CD4-positive, alpha-beta T cell treated with Interleukin-15 for 4 hours (primary cell): ENCODE measurements at places on chromosomes 3 and 15.

GRCh38 chr15:63340353-63340752 is 41.3 kb downstream of the CA12 start:
- DNase-seq = no peak

DNA sequence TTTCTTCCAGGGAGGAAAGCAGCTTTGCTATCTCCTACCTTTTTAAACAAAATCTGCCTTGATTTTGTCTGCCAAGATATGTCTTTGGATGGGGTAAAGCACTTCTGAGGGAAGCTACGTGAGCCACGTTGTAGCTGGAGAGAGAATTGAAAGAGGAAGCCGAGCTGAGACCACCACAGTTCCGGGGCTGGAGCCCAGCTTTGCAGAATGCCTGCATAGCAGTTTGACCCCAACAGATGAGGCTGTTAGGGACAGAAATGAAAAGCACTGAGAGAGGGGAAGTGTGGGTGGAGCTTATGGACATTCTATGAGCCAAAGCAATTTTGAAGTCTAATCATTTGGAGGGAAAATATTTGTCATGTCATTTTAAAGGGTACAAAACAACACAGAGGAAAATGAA is 45.4 kb downstream of the LIPC start:
- DNase-seq = no peak

- DNase-seq = no peak
These were observed 9.3 kb downstream of the LOXL1 start for GRCh38 chr15:73935547-73935946.

DNA sequence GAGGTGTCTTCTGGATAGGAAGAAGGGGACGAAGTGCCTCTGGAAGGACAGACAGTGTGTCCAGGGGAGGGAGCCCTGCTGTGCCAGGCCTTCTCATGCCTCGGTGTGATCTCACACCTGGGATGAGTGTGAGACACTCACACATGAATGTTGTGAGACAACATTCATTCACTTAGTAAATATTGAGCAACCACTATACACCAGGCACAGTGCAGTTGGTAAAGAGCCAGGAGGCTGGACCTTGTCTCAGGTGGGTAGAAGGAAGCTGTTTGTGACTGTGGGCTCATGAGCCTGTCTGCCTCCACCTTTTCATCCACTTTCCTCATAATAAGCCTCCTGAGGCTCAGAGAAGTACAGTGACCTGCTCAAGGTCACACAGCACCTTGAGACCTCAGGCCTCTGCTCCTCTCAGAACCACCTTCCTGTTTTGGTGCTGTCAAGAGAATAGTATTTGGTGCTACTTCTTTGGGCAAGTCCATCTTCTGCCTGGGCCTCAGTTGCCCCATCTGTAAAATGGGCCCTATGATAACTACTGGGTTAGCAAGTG is 20.9 kb downstream of the SLC6A6 start:
- DNase-seq = no peak

GRCh38 chr3:17195192-17195611 is 310.4 kb downstream of the PLCL2 start:
- no peak for DNase-seq

DNA sequence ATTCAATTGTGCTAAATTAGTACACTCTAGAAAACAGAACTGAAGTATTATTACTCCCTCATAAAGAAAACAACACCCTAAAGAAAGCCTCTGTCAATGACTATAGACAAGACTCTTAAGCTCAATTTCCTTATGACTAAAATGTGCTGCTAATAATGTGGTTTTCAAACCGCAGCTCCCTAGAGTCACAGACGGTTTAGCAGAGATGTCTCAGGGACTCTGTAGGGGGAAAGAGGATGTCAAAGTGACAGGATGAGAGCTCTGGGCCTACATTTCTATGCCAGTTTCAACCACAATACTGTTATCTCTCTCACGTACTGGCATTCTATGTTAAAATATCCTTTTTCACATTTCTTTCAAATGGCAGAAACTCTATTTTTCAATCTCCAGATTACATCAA is 37.6 kb upstream of the WDR49 start:
- DNase-seq = peak; percentile 57

DNA sequence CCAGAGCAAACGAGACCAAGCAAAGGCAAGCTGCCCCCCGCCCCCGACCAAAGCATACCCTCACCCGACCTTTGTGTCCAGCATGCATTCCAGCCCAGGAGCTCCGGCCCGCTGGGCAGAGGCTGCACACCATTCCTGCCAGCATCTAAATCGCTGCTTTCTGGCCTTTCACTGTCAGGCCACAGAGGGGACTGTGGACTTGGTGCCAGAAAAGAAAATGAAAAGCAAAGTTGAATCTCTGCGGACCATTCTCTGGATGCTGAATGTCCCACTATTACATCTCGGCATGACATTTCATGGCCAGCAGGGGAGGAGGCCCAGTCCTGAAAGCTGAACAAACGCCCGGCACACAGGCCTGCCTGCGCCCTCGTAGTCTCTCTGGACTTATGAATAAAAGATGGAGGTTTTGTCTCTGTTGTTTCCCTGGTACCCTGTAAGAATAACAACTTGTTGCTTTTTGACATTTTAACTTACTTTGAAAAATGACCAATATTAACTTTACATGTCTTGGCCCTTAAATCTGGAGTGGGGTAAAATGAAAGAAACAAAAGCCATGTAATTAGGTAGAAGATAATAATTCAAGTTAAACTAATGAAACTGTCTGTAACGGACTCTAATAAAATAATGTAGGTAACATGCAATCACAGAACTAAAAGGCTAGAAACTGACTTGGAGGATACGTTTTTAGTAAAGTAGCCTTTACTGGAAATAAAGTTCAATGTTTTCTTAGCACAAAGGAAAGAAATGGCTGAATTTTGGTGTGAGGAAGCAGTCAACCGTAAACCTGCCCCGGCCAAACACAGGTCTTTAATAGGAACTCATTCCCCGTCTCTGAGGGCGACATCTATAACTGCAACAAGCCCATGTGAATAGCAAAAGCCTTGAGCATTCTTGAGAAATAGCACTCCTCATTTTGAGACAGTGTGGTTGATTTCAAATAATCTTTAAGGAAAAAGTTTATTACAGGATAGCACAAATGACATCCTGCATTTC is 12.7 kb downstream of the IL17RD start:
- no peak for DNase-seq

DNA sequence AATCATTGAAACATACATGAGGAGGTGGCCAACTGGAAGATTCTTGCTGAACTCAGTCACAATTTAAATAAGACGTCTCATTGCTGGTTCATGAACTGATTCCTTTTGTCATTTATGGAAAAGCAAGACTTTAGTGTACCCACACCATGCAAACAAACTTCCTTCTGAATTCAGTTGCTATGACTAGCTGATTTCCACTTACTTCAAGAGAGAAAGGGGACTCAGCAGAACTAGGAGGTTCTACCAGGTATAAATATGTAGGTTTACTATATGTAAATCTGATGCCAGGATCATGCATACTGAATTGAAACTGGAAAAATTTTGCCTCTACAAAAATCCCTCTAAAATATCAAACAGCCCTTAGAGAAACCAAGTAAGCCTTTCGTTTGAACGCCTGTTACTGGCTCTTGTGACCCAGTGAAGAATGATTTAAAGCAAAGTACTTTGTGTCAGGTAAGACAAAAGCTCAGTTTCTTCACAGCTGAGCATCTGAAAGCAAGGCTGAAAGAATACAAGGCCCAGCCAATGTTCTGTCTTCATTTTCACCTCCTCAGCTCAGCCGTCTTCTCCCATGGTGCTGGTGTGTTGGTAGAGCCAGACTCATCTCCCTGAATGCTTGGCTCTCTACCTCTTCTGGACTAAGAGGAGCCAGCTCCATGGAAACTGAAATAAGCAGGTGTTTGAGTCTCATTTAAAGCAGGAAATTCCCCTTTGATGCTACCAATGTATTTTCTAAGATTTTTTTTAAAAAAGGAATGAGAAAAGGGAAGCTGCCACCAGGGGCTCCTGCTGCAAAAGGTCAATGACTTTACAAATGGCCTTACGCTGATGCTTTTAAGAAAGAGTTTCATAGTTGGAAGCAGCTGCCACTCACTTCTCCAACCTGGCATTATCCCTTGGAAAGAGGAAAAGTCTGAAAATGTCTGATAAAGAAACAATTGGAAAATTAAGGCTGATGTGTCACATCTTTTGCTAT is 301.6 kb downstream of the EFHB start:
- no peak for DNase-seq

DNA sequence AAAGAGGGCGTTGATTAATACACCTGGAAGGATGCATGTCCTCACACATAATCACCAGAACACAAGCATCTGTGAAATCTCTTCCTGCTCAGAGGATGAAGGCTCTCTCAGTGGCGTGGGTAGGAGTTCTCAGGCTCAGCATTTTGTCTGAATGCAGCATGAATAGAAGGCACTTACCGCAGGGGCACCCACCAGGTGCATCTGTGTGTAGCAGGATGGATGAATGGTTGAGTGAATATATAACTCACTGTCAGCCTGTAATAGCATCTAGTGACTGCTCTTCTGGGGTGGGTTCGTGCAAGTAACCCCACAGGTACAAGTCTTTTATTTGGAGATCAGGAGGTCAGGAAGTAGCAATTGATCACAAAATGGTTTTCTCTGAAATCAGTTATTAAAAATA is 143.0 kb downstream of the SQOR start:
- no peak for DNase-seq

GRCh38 chr3:129622933-129623332 is 16.5 kb upstream of the PLXND1 start:
- DNase-seq = no peak

DNA sequence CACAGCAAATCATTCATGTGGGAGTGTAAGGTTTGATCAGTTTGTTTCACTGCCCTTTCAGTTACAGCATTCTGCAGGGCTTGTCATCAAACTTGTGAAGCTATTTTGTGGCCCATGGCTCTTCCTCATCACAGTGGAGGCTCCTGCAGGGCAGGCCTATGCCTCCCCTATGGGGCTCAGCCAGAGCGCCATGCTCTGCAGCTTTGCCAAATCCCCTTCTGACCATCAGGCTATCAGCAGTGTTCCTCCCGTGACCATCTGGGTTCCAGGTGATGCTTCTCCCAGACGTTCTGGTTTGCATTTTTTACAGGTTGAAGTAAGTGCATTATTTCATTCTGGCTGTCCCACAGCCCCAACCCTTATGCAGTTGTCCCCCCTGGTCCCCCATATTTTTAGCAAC is 28.1 kb upstream of the REC114 start:
- DNase-seq = no peak

DNA sequence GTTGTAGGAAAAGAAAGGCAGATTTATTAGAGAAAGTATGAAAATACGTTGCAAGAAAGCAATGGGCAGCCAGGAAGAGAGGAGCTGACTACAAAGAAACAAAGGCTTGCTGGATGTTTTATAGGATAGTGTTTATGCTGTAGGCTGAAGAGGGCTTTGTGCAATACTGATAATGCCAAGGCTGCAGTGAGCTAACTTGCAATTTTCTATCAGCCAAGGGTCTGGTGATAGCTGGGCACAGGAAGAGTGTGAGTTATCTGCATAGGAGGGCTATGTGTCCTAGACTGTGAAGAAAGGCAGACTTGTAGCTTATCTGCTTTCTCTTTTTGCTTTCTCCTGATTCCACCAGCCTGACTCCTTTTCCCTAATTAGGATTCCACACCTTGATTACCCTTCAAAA is 51.3 kb upstream of the OSBPL11 start:
- no peak for DNase-seq

GRCh38 chr3:69386556-69387385 is 883 bp upstream of the FRMD4B start:
- DNase-seq = no peak

GRCh38 chr15:75662823-75663519 is 15.3 kb downstream of the SNX33 start:
- no peak for DNase-seq

- no peak for DNase-seq
These were observed 275.6 kb downstream of the XXYLT1 start for GRCh38 chr3:194995334-194995733.

GRCh38 chr3:124860599-124860998 is 26.6 kb downstream of the ITGB5 start:
- DNase-seq = no peak

DNA sequence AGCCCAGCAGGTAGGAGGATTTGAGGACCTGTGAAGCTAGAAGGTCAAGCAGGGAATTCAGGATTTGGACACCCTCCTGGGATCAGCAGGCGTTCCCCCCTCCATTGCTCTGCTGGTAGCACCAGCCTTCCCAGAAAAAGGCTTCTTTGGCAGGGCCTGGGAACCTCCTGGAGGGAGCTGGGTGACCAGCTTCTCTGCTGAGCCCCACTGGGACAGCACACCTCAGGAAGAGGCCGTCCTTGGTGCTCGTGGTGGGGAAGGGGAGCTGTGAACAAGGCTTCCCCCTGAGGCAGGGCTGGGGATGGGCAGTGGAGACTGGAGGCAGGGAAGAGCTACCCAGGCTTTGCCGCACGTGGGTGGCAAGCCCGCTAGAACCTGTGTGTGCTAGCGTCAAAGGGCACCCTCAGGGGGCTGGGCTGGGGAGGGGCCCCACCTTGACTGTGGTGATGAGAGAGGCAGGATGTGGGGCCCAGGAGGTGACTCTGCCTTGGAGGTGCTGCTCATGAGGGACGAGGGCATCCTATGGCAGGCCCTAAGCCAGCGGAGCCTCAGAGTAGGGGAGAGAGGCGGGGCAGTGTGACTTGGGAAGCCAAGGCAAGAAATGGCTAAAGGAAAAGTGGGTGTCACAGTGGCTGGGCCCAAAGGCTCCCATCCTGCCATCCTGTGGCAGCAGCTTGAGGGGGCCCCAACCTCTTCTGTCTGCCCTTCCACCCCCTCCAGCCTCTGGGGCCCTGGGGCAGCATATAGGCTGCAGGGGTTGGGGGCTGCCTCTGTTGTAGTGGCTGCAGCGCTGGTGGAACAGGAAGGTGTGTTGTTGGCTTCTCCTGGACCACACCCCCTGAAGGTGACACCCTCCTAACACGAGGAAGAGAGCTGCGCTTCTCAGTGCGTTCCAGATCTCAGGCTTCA is 20.7 kb downstream of the KLF13 start:
- DNase-seq = peak; percentile 80

- DNase-seq = no peak
These were observed 18.6 kb downstream of the DUOX1 start for GRCh38 chr15:45148076-45149059.

DNA sequence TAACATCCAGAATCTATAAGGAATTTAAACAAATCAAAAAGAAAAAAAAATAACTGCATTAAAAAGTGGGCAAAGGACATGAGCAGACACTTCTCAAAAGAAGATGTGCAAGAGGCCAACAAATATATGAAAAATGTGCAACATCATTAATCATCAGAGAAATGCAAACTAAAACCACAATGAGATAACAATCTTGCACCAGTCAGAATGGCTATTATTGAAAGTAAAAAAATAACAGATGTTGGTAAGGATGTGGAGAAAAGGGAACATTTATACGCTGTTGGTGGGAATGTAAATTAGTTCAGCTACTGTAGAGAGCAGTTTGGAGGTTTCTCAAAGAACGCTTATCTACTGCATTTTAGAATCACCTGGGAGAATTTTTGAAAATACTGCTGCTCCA is 186.1 kb downstream of the OTOL1 start:
- DNase-seq = no peak

DNA sequence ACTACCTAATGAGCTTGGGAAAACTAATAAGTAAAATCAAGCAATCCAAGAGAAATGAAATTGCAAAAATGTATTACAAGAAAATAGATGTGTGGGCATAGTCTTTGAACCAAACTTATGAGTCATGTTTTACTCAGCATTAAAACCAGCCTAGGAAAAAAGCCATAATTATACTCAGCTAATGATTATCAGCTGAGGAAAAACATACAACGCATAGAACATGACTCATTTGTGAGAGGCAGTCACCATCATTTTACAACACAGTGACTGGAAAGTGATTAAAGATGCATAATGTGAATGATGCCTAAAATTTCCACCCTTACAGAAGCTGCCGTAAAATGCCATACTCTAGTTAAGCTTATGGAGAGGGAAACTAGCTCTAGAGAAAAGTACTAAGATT is 238.0 kb upstream of the EOMES start:
- no peak for DNase-seq

- no peak for DNase-seq
These were observed 15.0 kb downstream of the DNAH1 start for GRCh38 chr3:52331091-52331490.
